ENCODE measurements at places on chromosomes 12 and 14.
A peak's percentile ranks its signal among the peaks of the same experiment; 100 is the strongest.

DNA sequence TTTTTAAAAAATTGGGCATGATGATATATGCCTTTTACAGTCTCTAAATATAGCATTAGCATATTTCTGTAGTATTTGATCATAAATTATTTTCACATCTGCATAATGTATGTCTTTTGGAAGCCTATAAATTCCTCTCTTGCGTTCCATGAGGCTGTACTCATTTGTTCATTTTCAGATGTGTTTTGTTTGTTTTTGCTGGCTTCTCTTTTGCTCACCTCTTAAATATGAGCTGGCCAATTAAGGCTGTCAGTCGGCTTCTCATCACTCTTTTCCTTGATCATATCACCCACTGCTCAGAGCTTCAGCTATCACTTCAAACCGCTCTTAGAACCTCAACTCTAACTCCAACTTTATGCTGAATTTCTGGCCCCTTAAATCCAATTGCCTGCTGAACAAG is 6.6 kb downstream of the TMEM263 start:
- DNase-seq: no peak

DNA sequence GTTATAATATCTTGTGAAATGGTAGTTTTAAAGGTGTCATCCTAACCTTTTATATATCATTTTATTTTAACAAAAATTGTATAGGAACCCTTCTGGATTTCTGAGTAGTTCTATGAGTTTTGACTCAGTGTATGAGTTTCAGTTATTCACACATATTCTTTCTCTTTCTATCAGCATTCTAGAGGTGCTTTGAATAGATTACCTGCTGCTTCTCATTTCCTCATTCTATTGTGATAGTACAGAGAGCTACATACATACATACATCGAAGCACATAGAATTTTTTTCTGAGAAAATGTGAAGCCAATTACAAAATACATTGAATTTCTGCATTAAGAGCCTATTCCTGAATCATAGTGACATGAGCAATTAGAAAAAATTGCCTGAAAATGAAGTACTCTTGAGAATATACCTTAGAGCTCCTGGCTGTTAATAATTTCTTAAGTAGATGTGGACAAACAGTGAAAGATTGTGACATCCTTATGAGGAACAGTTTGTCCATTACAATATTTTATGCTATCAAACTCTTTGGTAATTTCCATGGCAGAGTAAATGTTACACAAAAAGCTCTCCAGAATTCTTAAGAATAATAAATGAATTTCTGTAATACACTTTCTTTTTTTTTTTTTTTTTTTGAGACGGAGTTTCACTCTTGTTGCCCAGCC is 556.6 kb downstream of the TRHDE start:
- DNase-seq: no peak

DNA sequence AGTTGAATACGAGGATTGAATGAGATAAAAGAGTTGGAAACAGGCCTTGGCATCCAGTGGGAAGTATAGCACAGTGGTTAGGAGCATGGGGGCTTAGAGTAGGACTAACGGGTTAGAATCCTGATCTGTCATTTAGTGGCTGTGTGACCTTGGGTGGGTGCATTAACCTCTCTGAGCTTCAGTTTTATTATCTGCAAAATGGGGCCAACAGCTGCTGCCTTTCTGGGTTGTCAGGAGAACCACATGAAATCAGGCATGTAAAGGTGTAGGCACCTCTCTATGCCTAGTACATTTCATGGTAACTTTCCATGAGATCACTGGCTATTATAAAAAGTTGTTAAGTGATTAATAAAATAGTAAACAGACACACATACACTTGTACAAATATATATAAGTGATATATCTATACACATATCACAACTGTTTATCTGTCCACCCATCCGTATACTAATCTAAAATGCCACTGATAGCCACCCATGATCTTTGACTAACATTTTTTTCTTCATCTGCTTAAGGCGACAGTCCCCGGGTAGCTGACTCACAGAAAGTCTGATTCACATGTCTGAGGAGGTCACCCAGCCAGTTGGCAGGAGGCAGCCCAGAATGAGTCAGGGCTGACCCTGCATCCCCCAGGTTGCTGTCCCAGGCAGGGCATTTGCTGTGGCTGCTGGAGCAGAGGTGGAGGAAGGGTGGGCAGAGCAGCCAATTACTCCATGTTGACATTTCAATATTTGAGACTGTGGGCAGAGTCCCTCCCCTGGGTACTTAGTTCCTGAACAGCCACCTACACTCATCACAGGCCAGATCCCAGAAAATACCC is 125.6 kb upstream of the NOS1 start:
- no peak for DNase-seq

DNA sequence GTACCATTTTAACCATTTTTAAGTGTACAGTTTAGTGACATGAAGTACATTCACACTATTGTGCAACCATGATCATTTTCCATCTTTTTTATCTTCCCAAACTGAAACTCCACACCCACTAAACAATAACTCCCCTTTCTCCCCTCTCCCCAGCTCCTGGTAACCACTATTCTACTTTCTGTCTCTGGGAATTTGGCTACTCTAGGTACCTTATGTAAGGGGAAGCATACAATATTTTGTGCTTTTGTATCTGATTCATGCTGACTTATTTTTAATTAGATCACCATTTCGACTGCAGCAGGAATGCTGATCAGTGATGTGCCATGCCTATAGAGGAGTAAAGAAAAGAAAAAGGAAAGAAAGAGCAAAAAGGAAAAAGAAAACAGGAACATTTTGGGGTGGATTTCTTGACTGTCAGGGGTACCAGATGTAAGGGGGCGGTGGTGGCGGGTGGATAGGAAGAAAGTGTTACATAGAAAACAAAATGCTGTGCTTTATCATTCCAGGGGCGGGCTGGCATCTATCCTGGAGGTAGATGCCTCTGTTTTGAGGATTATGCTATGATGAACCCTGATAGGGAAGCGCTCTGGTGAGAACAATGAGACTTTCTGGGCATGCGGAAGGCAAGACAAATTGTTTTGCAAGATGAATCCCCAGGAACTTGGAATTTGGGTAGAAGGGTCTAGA is 45.2 kb upstream of the CTDSP2 start:
- DNase-seq: no peak

DNA sequence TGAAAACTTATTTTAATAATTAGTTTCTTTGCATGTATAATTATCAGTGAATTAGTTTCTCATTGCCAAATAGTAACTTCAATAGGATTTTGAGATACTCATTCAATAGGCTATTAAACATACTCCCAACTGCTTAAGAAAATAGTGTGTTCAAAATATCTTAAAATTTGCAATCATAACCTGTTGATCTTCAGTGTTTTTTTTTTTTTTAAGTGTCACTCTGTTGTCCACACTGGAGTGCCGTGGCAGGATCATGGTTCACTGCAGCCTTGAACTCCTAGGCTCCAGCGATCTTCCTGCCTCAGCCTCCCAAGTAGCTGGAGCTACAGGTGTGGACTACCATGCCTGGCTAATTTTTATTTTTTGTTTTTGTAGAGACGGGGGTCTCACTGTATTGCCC is 1.5 kb upstream of the YARS2 start:
- DNase-seq: no peak

GRCh38 chr12:1503281-1503711 is 91.1 kb downstream of the FBXL14 start:
- no peak for DNase-seq

DNA sequence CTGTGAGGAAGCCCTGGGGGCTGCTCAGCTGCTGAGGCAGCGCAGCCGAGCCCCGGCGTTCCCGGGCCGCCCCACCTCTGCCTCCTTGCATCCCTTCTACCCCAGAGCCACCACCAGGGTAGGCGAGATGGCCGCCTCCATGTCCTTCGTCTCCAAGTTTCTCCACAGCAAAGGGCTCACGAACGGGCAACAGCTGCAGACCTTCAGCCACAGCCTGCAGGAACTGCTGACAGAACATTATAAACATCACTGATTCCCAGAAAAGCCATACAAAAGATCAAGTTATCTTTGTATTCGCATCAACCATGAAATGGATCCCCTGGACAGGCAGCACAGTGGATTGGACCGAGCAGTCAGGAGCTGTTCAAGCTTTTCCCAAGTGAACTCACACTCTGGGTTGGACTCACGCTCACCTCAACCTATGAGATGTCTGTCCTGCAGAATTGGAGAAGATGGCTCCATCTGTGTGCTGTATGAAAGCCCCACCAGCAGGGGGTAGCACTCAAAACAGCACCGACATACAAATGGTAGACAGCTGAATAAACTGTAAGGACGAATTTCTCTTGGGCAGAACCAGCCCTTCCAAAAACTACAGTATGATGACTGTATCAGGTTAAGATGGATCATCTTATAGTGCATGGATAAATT is 19.4 kb upstream of the A2M start:
- no peak for DNase-seq

- DNase-seq: no peak
Observed at GRCh38 chr12:22631863-22632463, 7.0 kb downstream of the ETNK1 start.

- DNase-seq: no peak
Observed at GRCh38 chr14:52350445-52350844, 36.3 kb downstream of the PTGER2 start.

DNA sequence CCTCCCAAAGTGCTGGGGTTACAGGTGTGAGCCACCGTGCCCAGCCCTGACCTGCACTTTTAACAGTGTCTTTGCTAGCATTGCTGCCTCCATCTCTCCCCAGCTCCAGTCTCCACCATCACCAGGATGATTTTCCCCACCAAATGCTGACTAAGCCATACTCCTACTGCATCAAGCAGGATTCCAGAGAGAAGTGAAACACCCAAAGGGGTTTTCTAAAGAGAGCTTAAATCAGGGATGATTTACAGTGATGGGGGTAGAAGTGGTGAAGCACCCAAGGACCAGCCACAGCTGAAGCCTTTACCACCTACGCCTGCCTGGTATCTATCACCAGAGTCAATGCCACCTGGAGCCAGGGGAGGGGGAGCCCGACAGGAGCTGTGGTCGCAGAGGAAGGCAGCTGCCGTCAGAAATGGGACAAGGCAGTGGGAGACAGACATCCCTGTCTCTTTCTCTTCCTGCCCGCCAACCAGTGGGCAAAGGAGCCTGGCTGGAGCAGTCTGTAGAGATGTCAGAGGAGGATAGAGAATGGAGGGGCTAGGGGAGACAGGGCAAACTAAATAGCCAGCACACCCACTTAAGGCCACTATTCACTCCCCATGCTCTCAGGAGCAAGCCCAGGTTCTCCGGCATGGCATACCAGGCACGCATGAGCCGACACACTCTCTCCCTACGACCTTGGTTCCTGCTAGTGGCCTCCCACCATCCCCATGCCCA is 22.4 kb upstream of the CD9 start:
- no peak for DNase-seq

- no peak for DNase-seq
Observed at GRCh38 chr12:28054583-28054982, 82.0 kb upstream of the PTHLH start.

- no peak for DNase-seq
Observed at GRCh38 chr12:96493106-96493505, 3.7 kb downstream of the CFAP54 start.

- no peak for DNase-seq
Observed at GRCh38 chr14:52661314-52661713, 34.0 kb downstream of the ERO1A start.

DNA sequence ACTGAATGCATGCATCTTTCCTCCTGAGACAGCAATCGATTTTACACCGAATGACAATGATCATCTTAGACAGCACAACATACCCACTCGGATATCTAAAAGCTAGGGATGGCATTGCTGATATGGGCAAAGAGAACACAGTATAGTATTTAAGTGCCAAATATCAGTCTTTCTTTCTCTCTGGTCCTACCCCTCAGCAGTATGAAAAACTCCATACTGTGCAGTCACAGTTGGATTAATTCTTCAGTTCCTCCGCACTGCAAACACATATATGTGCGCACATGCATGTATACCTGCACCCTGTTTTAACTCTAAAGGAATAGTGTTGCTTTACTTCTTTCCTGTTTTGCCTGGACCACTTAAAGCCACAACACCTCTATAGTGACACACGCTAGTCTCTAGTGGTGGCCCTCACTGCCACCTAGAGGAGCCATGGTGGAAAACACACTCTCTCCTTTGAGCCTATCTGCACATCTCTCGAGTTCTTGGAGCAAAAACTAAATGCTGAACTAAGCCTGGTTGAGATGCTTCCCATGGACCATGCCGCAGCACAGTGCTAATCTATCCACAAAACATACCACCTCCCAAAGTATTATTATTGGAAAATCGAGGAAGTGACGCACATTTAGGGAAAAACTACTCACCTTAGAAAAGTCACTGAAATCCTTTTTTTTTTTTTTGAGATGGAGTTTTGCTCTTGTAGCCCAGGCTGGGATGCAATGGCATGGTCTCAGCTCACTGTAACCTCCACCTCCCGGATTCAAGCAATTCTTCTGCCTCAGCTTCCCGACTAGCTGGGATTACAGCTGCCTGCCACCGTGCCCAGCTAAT is 11.9 kb downstream of the TMEM52B start:
- peak; percentile 7 for DNase-seq

GRCh38 chr12:82097438-82097837 is 260.7 kb downstream of the CCDC59 start:
- no peak for DNase-seq

GRCh38 chr12:97464385-97465321 is 2.0 kb downstream of the RMST start:
- no peak for DNase-seq

- DNase-seq: no peak
Observed at GRCh38 chr14:93956514-93957332, 19.6 kb downstream of the ASB2 start.

DNA sequence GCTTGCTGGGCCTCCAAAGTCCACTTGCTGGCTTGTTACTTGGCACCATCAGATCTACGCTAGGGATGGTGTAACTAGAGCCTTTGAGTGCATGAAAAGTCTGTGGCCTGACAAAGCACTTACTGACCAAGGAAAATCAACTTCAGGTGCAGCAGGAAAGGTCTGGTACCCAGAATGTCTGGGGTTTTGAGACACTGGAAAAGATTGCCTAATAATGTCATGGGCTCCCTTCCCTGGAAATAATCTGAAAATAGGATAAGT is 106.7 kb downstream of the ZFP36L1 start:
- DNase-seq: no peak

DNA sequence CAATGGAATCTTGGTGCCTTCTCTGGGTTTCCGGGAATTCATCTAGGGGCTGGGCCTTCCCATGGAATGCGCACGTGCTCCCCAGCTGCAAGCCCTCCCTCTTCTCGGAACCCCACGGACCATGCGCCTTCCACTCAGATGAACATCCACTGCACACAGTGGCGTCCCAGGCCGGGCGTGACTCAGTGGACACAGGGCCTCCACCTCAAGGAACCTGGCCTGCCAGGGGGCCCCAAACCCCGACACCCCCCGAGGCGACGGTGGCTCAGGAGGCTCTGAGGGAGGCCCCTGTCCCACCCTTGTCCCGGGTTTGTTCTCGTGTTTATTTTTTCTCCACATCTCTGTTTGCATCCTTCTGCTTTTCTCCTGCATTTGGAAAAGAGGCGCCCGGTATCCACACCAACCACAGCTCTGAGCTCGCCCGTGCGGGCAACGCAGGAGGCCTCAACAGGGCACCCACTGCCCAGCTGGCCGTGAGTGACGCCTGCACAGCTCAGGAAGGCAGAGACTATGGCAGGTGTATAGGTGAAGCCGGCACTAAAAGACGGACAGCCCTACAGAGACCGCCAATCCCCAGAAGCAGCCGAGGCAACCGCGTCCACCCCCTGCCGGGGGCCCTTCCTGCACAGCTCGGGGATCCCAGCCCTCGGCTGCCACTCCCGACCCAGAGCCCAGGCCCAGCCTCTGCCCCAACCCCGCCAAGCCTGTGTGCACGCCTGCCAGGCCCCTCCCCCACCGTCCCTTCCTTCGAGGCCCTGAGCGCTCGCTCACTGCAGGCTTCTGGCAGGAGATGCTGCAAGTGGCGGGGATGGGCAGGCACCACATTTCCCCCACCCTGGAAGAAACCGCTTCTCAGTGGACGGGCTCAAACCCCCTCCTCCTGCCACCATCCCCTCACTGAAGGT is 23.8 kb upstream of the GALNT9 start:
- no peak for DNase-seq

GRCh38 chr14:106459971-106460730 is 933.8 kb downstream of the TMEM121 start:
- peak; percentile 58 for DNase-seq
